ENCODE measurements at places on chromosomes 7 and 10.

DNA sequence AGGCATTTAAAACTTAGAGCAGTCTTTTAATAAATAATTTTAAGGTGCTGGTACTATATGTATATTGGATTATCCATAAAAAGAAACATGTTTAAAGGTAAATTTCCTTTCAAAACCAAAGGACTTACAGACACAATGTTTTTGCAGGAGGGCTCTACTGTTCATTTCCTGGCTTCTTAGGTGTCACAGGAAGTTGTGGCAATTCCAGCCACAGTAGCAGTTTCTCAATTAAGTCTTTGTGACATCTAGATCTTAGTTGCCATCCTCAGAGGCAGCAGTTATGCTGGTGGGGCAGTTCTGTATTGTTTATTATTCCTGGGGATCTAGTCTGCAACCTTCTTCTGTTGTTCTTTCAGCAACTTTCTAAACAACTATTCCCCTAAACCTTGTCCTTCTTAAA, 460.1 kb downstream of the MAGI2 start:
- DNase-seq, result no peak

- peak; percentile 31 for DNase-seq
Measured at GRCh38 chr7:140541513-140542227, 62.4 kb upstream of the MKRN1 start.

- no peak for DNase-seq
Measured at GRCh38 chr10:1598393-1599153, 138.8 kb downstream of the ADARB2 start.

- DNase-seq, result no peak
Measured at GRCh38 chr7:138137423-138138171, 61.3 kb downstream of the AKR1D1 start.

DNA sequence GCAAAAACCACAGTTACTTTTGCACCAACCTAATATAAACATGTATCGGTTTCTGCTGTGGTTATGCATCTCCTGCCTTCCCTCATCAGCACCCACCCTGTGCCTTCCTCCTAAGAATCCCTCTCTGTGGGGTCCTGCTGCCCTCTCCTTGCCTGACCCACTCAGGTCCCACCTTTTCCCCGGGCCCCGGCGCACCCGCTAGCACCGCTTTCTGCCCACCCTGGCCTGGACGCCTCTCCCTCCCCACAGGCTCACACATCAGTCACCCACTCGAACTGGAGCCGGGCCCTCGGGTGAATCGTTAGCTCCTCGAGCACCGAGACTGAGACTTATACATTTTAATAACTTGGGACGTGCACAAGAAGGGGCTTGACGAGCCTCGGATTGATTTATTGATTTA, 110.5 kb downstream of the ADARB2 start:
- no peak for DNase-seq

- no peak for DNase-seq
Measured at GRCh38 chr7:130891254-130892094, 157.5 kb upstream of the KLF14 start.

- DNase-seq, result no peak
Measured at GRCh38 chr10:125990974-125991373, 94.6 kb downstream of the FANK1 start.

- DNase-seq, result no peak
Measured at GRCh38 chr10:48535416-48536155, 69.3 kb downstream of the ARHGAP22 start.

DNA sequence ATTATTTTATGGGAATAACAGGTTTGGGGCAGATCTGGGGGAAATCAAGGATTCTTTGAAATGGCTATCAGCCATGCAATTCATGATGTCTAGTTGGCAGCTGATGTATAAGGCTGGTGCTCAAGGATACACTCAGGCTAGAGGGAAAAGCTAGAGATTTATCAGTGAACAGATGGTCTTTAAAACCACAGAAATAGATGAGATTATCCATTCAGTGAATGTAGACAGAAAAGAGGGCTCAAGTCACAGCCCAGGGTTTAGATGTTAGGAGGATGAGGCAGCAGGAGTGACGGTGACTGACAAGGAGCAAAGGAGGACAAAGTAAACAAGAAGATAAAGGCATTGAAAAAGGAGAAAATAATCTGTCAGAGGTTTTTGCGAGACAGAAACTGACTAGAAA, 238.7 kb downstream of the CDK14 start:
- no peak for DNase-seq

DNA sequence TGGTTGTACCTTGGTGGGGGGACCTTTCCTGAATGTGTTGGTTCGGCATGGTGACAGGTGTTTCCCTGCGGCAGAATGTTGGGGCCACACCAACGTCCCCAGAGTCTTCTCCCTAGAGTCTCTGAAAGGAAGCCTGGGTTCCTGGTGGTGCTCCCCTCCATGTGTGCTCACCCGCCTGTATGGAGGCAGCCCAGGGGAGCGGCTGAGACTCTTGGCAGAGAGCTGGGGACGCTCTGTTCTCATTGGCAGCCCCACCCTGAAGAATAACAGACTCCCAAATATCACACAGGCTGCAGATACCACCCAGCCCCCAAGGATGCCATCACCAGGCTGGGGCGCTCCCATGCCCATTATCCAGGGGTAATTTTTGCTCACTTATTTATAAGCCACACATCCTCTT, 34.8 kb downstream of the CHST12 start:
- no peak for DNase-seq

- DNase-seq, result no peak
Measured at GRCh38 chr10:118986815-118987790, 42.4 kb upstream of the NANOS1 start.

GRCh38 chr7:1131471-1132265, 28.3 kb downstream of the ZFAND2A start:
- no peak for DNase-seq

DNA sequence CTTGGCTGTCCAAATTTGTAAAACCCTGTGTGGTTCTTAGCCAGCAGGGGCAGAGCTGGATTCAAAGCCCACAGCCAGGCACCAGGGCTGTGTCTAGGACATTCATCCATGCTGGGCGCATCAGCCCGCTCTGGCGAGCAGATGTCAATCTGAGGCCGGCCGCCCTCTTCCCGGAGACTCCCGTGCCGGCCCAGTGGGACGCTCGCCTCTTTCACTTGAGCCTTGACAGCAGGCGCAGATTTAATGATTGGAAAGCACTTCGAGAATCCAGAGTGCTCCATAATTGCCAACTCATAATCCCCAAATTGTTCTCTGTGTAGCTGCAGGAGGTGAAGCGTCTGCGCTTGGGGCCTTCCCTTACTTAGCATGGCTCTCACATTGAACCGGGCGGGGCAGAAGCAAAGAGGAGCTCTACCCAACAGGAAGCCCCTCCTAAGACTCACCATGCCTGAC, 36.7 kb downstream of the SLIT1 start:
- DNase-seq, result no peak

GRCh38 chr10:120614680-120615079, 157.7 kb downstream of the PLPP4 start:
- no peak for DNase-seq

DNA sequence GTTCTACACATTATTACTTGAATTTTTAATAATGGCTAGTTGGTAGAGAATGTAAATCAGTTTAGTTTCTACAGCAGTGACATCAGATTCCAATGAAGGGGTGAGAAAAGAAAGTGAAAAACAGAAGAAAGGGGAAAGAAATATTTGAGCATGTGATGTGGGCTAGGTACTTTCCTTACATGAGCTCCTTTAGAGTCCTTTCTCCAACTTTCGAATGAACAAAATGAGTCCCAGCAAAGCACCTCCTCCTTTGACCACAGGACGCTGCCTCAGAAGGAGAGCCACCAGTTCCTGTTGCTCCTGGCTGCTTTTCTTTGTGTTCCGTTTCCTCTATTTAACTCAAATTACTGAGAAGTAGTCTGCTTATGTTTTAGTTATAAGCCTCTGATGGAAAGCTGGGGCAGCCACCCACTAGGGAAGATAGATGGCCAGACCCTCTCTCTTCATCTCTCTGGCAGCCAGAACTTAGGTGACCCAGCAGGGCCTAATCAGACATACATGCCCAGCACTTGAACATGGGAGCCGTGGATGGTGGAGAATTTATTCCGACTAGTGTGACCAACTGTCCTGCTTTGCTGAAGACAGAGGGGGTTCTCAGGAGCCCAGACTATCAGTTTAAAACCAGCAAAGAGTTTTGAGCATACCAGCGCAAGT, 82.4 kb upstream of the NME8 start:
- DNase-seq, result no peak

- DNase-seq, result no peak
Measured at GRCh38 chr7:94338921-94339371, 55.7 kb upstream of the COL1A2 start.

DNA sequence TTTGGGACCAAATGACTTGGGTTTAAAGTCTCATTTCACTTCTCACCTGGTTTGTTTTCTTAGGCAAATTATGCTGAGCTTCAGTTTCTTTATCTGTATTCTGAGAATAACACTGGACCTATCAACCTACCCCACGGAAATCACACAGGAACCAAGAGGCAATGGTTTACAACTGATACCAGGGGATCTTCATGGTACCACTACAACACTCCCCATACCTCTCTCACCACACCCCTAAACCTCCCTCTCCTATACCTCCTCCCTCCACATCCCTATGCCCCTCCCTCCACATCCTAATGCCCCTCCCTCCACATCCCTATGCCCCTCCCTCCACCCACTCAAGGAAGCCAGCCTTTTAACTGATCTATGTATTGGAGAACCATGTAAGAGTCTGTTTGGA, 9.9 kb downstream of the FAM204A start:
- DNase-seq, result peak; percentile 50

DNA sequence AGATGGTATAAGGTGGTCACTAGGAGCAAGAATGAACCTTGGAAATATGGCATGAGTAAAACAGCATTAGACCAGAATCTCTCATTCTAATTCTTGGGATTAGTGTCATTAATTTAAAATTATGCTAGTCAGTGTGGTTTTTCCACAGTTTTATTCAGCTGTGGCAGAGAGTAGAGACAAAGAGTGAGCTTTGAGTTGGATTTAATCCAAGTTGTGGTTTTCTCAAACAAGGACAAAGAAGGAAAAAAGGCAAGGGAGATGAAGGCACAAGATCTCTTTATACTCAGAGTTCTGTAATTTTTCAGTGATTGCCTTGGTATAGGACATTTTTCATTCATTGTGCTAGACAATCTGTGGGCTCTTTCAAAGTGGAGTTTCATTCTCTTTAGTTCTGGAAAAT, 28.2 kb upstream of the AKAP9 start:
- no peak for DNase-seq

- no peak for DNase-seq
Measured at GRCh38 chr7:80781561-80781979, 137.3 kb downstream of the SEMA3C start.

Measured in large intestine (tissue), 12 donors.